ENCODE measurements at places on chromosomes 11 and 22. TPM values are rescaled to one million over a fixed set of nuclear protein-coding genes. Genes with fewer than 3 reads are reported as not detected.

The DMC1 gene
- total RNA-seq = 11.2 TPM

The ACRV1 gene
- total RNA-seq = not detected

The RIMBP3B gene
- total RNA-seq = 0.83 TPM

The GNG3 gene
- not detected for total RNA-seq

The TYR gene
- not detected for total RNA-seq

The LRRC4C gene
- not detected for total RNA-seq

The CHRM1 gene
- not detected for total RNA-seq

The AQP11 gene
- total RNA-seq = 0.44 TPM

The TMEM86A gene
- total RNA-seq = 5.6 TPM

The OAF gene
- total RNA-seq = 3.2 TPM

The MYRF gene
- 0.22 TPM for total RNA-seq

GRCh38 chr22:20904008-20904979, 12.9 kb upstream of the CRKL start:
- no peak for DNase-seq

GRCh38 chr11:64241491-64242374, 838 bp downstream of the FKBP2 start:
- no peak for DNase-seq

GRCh38 chr11:118521892-118522311, 5.4 kb upstream of the TTC36 start:
- DNase-seq = no peak

DNA sequence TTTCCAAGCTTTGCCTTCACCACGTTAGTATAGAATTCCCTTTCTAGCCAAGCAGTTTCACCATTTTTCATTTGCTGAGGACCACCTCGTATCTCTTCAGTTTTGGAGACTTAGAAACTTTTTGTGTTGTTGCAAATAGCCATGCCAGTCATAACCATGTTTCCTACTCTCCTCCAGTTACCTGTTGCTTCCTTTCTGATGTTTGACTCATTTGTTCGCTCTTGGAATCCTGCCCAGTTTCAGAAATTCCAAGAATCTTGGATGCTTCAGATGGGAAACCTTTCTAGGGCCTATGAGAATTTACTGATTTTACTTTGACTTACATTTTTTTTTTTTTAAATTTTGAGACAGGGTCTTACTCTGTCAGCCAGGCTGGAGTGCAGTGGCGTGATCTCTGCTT, 65.4 kb downstream of the PPP6R3 start:
- no peak for DNase-seq

- DNase-seq = peak; percentile 97
These were observed at the start of gene BIRC2 for GRCh38 chr11:102346748-102347461. Gene BIRC2 (plus strand): TSS chr11:102347214. CDS start chr11:102349855, 2,641 bp downstream.

DNA sequence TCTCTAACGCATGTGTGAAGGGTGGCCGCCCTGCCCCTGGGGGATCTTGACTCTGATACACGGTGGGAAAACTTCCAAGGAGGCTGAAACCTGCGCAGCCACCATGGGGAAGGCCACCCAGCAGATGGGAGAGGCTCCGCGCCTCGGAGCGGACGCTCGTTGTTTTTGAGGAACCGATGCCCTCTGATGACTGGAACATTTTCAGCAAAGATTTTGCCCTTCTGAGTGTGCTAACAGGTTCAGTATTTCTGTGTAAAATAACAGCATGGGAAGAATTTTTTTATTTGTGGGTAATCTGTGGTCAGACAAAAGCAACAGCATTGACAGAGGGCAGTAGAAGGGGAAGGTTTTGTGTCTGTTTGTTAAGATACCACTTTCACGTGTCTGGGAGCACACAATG, 16.7 kb downstream of the MB start:
- DNase-seq = no peak

GRCh38 chr11:119681361-119681910, 47.6 kb downstream of the NECTIN1 start:
- DNase-seq = no peak

DNA sequence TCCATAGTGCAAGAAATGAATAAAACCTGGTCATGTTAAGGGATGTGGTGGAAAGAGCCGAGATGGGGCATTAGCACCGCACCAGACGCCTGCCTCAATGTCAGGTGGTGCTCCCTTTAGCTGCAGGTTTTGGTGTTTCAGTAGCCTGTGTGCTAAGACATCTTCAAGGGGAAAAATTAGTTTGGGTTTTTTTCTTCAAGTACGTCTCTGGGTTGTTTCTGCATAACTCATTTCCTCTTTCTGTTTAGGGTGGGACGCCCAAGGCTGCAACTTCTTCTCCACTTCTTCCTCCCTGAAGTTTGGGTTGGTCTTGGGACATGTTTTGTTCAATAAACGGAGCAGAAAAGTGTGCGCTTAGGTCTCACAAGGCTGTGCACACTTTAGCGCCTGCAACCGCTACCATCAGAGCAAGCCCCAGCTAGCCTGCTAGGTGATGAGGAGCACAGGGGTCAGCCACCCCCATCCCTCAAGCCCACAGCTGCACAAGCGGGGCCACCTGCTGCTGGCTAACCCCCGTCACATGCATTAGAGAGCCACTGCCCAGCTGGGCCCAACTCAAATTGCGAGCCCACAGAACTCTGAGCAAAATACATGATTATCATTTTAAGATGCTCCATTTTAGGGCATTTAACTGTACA, 1495.7 kb downstream of the TBC1D22A start:
- DNase-seq = no peak

DNA sequence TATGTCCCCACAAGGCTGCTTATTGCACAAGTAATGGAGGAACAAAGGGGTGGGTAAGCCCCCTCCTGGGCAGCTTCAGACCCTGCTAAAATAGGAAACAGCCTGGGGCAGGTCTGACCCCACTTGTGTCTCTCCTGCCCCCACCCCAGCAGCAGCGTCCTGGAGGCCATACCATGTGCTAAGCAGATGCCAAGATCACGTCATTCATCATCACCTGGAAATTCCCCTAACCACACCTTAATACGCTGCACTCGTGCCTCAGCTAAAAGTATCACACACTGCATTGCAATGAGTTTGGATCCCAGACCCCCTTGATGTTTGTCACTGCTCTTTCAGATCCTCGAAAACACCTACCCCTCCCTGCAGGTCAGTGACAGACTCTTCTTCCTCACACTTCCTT, 27.8 kb upstream of the GGTLC2 start:
- DNase-seq = no peak

DNA sequence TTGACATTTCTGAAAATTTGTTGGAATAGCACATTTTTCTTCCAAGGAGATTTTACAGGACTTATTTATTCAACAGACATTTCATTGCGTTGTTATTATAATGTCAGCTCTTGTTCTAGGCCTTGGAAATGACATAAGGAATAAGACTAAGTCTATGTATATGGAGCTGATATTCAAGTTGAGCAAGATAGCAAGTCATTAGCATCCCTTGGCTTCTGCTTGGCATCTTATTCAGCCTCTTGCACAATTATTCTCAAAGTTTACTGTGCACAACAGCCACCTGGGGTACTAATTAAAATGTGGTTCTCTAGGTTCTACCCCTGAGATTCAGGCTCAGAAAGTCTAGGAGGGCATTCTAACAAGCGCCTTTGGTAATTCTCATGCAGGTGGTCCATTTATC, 304.8 kb upstream of the DDI1 start:
- no peak for DNase-seq

DNA sequence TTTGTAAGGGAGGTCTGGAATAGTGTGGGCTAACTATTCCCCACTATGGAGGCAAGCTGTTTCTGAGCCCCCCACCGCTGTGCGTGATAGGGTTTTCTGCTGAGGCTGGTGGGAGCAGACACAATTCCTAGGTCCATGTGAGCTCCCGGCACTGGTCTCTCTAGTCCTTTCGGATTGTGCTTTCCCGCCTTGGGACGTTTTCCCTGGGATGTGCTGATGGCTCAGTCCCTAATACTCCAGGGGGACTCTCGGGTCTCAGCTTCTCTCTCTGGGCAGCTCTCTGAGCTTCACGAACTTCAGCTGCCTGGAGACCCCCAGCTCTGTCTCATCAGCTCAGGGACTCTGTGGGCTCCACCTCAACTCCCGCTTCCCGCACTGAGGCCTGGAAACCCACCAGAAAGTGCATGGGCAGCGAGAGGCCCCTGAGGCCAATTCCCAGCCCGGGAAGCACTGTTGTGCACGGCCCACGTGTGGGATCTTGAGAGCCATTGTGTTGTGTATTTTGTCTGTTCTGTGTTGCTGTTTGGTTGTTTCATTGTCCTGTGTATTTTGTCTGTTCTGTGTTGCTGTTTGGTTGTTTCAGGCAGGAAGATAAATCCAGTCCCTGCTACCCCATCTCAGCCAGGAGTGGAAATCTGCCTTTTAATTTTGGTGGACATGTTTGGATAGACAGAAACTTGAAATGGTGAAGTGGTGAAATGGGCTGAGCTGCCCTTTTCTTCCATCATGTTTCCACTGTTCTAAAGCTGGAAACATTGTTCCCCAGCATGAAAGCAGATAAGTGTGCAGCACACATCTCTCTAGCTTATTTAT, 12.7 kb upstream of the TNNT3 start:
- DNase-seq = no peak

GRCh38 chr11:30522536-30523243, 63.5 kb downstream of the MPPED2 start:
- no peak for DNase-seq

- no peak for DNase-seq
These were observed 14.4 kb downstream of the IL18BP start for GRCh38 chr11:72012897-72013721.

- peak; percentile 7 for DNase-seq
These were observed 23.8 kb downstream of the MICAL3 start for GRCh38 chr22:18000441-18001039.

GRCh38 chr11:128036006-128036405, 551.4 kb downstream of the ETS1 start:
- DNase-seq = no peak

DNA sequence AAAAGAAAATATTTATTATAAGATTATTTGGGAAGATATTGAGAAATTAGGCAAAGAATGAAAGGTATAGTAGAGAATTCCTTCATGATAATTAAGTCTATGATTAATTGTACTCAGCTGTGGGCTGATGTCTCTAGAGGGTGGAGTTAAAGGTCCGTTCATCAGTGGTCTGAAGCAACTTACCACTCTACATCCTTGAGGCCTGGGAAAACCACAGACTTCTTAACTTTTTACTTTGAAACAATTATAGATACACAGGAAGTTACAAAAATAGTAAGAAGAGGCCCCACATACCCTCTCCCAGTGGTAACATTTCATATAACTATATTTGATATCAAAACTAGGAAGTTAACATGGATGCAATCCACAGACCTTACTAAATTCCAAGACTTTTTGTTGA, 167.0 kb upstream of the NECTIN1 start:
- no peak for DNase-seq

GRCh38 chr22:21051831-21052400, 6.2 kb downstream of the LRRC74B start:
- no peak for DNase-seq

DNA sequence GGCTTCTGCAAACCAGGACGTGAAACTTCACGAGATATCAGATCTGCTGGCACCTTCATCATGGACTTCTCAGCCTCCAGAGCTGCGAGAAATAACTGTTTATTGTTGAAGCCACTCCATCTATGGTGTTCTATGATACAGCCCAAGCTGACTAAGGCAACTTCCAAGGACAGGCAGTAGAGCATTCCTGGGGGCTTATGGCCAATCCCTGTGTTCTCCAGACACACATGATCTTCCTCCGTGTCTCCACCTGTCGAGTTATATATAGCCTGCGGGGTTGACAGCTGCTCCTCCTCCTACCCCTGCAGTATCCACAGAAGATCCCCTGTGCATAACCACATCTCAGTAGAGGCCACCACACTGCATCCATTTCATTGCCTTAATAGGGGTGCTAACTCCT, 11.0 kb downstream of the TP53AIP1 start:
- DNase-seq = no peak

GRCh38 chr22:28141614-28142013, 222.6 kb upstream of the PITPNB start:
- no peak for DNase-seq

GRCh38 chr11:10398525-10398924, 56.5 kb upstream of the AMPD3 start:
- no peak for DNase-seq

DNA sequence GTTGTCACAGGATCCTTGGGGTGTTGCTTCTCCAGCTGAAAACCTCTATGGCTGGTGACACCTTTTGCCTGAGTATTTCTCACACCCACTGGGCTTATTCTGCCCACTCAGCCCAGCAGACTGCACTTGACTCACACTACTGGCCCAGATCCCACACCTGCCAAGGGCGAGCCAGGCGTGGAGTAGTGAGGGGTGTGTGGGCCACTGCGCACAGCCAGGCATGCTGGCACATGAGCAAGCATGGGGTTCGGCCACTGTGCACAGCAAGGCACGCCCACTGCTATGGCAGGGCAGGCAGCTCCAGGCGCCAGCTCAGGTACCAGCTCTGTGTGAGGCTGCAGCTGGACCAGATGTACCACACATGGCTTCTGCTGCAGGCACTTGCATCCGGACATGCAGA, 116.5 kb upstream of the MTNR1B start:
- DNase-seq = no peak

DNA sequence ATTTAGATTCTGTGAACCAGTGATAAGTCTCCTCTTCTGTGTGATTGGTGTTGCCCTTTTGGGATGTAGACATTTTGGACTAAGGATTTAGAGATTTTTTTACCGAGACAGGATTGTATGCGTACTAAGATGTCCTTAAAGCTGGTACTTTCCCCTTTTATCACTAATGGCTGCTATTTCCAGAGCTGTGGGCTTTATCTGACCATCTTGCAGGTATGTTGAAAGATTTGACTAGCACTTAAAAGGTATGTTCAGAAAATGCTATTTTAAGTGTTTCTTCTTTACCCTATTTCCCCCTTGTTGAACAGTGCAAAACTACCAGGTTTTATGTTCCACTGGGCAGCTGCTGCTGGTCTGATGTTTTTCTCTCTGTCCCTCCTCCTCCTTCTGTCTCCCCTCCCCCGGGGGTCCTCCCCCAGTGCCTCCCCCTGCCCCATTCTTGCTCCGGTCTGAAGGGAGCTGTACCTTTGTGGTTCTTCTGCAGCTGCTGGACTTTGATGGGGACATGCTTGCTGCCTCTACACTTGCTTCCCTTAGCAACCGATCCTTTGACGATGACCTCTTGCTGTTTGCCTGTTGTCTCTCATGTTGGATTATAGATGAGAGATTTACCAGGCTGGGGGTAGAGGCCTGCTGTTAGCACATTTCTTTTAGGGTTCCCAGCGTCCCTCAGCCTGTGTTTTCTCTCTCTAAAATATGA, 59.6 kb downstream of the ZNRF3 start:
- no peak for DNase-seq

DNA sequence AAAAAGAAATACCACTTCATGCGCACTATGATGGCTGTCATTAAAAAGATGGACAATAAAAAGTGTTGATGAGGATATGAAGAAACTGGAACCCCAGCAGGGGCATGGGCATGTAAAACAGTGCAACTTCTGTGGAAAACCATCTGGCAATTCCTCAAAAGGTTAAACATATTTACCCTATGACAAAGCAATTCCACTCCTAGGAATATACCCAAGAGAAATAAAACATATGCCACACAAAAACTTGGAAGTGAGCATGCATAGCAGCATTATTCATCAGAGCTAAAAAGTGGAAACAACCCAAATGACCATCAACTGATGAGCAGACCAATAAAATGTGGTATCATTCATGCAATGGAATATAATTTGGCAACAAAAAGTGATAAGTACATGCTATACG, 50.1 kb downstream of the LRRC32 start:
- no peak for DNase-seq

All from naive thymus-derived CD4-positive, alpha-beta T cell (primary cell).